ENCODE measurements at places on chromosomes 2 and 18.

- DNase-seq: no peak
These were observed 30.6 kb downstream of the APOB start for GRCh38 chr2:21013043-21013816.

- no peak for DNase-seq
These were observed 18.7 kb downstream of the C2orf92 start for GRCh38 chr2:97688062-97688827.

- no peak for DNase-seq
These were observed 1.0 kb upstream of the BMPR2 start for GRCh38 chr2:202375033-202375608.

- no peak for DNase-seq
These were observed 334.7 kb downstream of the CYRIA start for GRCh38 chr2:16330982-16331381.

DNA sequence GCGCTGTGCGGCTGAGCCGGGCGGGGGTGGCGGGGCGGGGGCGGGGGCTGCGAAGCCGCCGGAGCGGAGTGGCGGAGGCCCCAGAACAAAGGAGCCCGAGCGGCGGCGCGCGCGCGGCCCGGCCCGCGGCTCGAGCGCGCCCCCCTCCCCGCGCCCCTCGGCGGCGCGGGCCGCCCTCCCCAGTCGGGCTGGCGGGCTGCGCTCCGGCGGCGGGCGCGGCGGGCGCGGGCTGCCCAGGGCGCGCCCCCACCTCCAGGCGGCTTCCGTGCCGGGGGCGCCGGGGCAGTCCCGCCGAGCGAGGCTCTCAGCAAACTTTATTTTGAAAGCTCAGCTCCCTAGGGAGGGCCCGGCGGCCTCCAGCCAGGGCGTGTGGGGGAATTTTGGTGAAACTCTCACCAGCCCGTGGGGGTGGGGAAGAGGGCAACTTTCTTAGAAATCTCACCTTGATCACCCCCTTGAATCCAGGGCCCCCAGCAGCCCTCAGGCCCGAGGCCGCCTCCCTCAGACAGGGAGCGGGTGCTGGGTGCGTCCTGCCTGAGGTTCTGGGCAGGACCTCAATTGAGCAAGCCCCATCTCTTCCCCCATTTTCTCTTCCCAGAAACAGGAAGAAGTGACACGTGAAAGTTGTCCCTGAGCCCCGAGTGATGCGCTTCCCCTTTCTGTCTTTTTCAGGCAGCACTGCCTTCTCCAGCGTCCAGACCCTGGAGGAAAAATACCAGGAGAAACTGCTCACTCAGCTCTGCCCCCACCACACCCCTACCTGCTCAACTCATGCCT lies 786 bp downstream of the TET3 start:
- DNase-seq: peak; percentile 58

GRCh38 chr18:76402026-76402990 lies 92.7 kb downstream of the ZNF516 start:
- DNase-seq: no peak

DNA sequence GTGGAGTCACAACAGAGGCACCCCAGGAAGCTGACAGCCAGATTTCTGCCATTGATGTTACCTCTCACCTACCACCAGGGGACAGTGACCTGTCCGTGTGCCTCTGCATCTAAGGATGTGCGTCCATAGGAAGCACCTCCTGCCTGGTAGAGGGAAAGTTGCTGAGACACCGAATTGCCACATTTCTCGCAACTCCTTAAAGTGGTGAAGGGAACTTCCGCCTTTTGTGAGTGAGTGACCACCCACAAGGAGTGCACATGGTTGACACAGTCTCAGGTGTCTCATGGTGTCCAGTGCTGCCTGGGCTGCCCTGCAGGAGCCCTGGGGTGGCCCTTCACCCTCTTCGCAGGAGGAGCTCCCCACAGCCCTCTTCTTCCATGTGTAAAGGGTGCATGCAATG lies 201.8 kb downstream of the GBX2 start:
- DNase-seq: no peak

DNA sequence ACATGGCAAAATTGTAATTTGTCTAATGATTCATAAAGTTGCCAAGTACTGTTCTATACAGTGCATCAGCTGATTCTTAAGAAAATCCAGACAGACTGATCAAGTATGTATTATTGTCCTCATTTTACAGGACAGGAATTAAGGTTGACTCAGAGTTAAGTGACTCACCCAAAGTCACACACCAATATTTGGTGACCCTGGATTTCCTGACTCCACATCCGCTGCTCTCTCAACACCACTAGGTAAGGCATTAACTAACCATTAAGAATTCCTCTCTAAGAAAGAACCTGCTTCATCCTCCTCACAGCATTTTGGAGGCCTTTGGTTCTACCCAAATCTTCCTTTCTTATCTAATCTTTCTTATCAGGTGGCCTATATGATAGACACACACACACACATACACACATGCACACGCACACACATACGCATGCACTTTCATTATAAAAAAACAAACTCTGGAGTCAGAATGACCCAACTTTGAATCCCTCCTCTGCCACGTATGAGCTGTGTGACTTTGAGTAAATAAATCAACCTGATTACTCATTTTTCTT lies 150.8 kb downstream of the ANKRD44 start:
- no peak for DNase-seq

- no peak for DNase-seq
These were observed 65.4 kb upstream of the DNAJC10 start for GRCh38 chr2:182650704-182651103.

DNA sequence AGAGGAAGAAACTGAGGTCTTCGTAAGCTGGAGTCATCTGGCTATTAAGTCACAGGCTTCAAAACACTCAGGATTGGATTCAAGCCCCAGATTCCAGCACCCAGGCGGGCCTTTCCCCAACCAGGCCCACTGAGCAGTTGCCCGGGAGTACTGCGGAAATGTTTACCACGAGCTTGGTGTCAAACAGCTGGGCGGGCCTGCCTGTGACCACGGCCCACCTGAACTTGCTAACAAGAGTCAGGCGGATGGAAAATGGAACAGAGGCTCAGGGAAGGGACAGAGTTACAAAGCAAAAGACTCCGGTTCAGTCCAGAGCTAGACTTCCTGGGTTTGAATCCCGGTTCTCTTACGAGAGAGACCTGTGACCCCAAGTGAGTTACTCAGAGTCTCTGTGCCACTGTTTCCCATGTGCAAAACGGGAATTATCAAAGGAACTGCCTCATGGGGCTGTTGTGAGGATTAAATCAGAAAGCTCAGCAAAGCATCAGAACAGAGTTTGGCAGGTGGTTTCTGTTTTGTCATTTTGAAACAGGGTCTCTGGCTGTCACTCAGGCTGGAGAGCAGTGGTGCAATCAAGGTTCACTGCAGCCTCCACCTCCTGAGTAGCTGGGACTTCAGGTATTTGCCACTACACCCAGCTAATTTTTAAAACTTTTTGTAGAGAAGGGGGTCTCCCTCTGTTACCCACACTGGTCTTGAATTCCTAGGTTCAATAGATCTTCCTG lies 49.0 kb upstream of the TFCP2L1 start:
- DNase-seq: no peak

DNA sequence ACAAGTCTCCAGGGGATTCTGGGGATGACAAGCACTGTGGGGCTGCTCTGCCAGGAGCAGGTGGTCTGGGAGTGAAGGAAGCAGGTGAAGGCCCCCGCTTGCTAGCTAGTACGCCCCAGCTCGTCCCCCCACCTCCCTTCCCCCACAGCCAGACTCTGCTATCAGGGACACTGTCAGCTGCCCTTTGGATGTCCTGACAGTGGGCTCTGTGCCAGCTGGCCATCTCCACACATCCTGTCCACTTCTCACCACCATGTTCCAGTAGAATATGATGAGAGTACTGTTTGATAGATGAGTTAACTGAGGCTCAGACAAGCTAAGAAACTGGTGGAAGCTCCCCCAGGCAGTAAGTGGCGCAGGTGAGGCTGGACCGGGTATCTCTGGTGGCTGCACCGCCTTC lies 276.2 kb downstream of the CELF4 start:
- no peak for DNase-seq

GRCh38 chr2:188245230-188245629 lies 46.4 kb upstream of the GULP1 start:
- no peak for DNase-seq

DNA sequence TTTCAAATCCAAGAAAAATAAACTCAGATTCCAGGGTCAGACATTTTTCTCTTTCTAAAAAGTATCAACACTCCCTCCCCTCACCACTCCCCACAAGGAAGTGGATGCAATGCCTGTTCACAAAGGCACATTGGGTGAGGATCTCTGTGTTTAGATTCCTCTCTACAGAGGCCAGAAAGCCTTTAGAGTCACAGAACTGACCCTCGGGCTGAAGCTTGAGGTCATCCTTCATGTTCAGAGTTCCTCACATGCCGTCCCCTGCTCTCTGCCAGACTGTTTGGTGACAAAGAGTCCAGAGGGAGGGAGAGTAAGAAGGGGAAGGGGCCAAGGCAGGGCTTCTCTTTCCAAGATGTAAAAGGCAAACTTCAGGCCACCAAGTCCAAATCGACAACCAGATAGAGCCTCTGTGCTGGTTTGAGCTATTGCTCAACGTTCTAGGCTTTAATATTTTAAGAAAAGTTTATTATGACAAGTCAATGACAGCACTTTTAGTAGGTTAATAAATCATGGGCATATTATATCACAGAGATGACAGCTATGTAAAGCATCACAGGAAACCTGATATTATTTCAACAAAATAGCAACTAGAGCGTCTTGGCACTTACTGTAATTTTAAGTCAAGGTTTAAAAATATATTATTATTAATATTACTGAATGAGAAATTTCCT lies 269.4 kb downstream of the ETAA1 start:
- DNase-seq: no peak

GRCh38 chr18:48055351-48055750 lies 124.9 kb upstream of the SMAD2 start:
- DNase-seq: no peak

DNA sequence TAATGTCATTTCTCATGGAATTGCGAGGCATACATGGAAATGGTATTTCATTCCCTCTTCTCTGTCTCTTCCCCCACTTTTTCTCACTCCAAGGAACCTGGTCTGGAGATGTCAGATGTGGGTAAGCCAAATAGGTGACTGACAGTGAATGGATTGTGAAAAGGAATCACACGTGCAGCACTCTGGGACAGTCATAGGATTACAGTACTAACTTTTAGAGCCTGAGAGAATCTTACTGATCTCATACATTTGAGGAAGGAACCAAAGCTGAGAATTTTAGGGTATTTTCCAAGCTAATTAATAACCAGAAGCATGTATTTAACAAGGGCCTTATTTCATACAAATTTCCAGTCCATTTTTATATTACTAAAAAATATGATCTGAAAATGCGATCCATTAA lies 58.1 kb upstream of the ERBB4 start:
- DNase-seq: no peak

DNA sequence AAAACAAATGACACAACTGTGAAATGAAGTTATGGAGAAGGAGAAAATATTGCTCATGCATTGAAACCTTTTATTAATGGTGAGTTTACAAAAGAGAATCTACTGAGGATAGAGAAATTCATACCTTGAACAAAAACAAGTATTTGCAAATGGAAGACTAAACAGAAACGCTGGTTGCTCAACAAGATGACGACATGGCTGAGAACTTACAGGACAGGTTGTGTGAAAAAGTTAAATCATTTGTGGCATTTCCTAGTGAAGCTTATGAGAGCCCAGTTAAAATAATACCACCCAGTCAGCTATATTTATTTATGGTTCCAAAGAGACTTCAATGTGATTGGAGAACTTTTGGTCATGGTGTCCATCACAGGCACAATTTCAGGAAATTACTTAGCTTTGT lies 148.6 kb upstream of the PKDCC start:
- DNase-seq: no peak

GRCh38 chr18:24108641-24109040 lies 30.2 kb upstream of the CABYR start:
- DNase-seq: no peak

- DNase-seq: no peak
These were observed 506.7 kb downstream of the CMPK2 start for GRCh38 chr2:6358985-6359384.

GRCh38 chr2:36069074-36069473 lies 286.5 kb upstream of the CRIM1 start:
- DNase-seq: no peak

GRCh38 chr2:46298522-46299353 lies 1.5 kb downstream of the EPAS1 start:
- no peak for DNase-seq

GRCh38 chr2:109322641-109323040 lies 193.6 kb downstream of the SH3RF3 start:
- DNase-seq: no peak

All from stimulated activated CD8-positive, alpha-beta memory T cell treated with anti-CD3 and anti-CD28 coated beads, Interleukin-15, amount 100 ng/mL, for 4 hours (primary cell).